ENCODE measurements at places on chromosomes 1 and 21. TPM values are rescaled to one million over a fixed set of nuclear protein-coding genes. Genes with fewer than 3 reads are reported as not detected.

- DNase-seq: no peak
These were observed 233.0 kb downstream of the RWDD3 start for GRCh38 chr1:95467036-95467435.

DNA sequence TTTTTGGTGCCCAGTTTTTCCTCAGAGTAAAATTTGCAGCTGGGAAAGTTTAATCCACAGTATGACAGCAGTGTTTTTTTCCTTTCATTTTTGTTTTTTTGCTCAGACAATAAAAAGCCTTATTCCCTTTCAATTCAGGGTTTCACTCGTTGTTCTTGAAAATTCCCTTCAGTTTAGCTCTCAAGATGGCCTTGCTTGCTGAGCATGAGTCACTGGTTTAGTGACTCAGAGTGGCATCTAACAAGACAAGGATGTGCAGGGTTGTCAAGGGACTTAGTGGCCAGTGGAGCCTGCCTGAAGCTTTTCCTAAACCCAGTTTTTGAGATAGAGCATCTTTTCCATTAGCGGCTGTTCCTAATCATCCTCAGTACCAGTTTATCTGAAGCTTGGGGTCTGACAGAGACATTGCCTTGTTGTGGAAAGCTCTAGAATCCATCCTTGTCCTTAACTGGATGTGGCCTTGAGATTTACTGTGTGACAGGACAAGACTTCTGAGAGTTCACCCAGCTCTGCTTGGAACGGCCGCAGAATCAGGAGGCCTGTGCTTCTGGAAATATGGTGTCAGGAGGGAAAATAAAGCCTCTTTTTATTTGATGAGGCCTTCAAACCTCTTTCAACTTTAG is 48.4 kb upstream of the DNAJC6 start:
- DNase-seq: no peak

GRCh38 chr1:155392898-155393411 is 72.3 kb downstream of the RUSC1 start:
- no peak for DNase-seq

DNA sequence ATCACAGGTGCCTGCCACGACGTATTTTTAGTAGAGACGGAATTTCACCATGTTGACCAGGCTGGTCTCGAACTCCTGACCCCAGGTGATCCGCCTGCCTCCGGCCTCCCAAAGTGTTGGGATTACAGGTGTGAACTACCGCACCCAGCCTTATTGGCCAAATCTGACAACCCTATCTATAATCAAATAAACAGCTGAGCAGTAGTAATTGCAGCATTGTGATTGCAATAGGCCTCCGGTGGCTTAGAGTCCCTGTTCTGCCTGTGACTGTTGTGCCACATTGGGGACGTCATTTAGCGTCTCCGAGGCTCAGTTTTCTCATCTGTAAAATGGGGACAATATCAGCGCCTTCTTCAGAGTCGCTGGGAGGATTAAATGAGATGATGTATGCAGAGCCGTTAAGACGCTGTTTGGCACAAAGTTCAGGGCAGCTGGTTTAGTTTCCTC is 569 bp upstream of the CAPN2 start:
- no peak for DNase-seq

- peak; percentile 17 for DNase-seq
These were observed 57.7 kb downstream of the ATG4C start for GRCh38 chr1:62841587-62842169.

GRCh38 chr21:34965200-34966174 is 83.6 kb downstream of the RUNX1 start:
- no peak for DNase-seq

- no peak for DNase-seq
These were observed 3.5 kb upstream of the CLEC20A start for GRCh38 chr1:178500091-178500770.

DNA sequence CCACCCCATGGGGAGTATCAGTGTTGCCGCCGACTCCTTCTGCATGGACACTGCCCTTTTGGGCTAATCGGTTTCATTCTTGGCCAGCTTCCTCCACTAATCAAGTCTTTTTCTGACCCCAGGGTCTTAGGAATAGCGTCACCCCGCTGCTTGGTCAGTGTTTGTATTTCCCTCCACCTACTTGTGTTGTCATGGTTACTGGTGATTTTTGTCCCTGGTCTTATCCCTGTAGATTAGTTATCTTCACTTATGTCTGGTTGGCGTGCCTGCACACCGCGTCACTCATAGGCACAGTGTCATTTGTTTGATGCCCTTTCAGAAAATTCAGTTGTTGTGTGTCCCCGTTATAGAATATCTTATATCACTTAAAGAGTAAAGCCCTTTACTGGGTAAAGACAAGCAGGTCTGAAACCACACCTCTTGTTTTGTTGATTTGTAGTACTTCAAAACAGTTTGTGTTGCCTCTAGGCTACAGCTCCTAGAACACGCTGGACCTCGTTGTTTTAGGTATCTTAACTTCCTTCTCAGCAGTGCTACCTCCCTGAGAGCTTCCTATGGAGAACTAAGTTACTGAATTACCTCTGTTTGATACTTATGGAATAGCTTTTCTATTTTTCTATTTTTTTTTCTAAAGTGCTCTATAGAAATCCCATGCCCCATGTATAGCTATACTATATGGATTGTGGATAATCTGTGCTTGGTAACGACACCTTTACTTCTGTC is 868 bp downstream of the PPP1R12B start:
- DNase-seq: peak; percentile 68

GRCh38 chr1:109392037-109392787 is 5.5 kb downstream of the SORT1 start:
- DNase-seq: no peak

DNA sequence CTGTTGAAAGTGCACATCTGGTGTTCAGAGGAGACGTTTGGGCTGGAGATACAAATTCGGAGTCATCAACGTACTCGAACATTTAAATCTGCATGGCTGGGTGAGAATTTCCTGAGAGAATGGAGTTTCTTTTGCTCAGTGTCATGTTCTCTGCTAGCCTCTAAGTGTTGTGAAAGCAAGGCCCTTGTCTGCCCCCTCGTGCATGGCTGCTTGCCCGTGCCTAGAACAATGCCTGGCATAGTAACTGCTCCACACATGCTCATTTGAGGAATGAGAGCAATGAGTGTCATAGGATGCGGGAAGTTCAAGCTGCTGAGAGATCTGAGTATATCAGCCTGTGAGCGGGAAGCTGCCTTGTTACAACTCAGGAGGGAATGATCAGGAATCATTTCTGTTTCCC is 171.1 kb upstream of the CSF3R start:
- DNase-seq: no peak

GRCh38 chr21:43885721-43886120 is 20.7 kb downstream of the AGPAT3 start:
- no peak for DNase-seq

DNA sequence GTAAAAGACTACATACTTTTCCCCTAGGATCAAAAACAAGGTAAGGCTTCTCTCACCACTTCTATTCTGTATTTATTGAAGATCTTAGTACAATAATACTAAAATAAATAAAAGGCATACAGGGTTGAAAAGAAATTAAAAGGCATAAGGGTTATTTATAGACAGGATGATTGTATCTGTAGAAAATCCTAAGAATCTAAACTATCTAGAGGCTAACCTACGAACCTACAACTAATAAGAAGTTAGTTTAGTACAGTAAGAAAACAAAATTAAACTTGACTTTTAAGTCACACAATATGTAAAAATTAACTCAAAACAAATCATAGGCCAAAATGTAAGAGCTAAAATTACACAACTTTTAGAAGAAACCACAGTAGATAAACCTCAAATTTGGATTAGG is 50.4 kb upstream of the ADAM30 start:
- no peak for DNase-seq

DNA sequence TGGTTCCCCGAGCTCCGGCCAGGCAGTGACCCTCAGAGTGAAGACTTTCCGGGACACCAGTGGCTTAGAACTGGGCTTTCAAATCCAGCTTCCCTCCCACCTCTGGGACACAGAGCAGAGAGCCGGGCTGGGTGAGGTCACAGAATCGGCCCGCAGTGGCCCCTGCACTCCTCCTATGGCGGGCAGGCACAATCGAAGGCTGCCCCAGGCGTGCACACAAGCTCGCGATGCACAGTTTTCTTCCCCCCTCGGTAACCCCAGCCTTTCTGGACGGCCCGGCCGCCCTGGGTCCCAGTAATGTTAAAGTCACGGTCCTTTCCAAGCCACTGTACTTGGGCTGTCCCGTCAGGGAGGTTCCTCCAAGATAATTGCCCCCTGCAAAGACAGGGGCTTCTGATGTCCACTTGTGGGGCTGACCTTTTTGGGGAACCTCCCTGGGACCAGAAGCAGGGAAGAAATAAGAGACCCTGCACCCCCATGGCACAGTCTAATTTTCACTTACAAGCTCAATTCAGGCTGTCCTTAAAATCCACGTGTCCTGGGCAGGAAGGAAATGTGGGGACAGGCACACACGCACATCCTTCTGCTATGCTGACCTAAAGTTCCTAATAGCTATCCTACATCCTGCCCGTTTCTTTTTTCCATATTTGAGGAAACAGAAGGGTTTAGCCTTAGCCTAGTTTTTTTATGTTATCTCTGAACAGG is 13.7 kb downstream of the TFF3 start:
- no peak for DNase-seq

DNA sequence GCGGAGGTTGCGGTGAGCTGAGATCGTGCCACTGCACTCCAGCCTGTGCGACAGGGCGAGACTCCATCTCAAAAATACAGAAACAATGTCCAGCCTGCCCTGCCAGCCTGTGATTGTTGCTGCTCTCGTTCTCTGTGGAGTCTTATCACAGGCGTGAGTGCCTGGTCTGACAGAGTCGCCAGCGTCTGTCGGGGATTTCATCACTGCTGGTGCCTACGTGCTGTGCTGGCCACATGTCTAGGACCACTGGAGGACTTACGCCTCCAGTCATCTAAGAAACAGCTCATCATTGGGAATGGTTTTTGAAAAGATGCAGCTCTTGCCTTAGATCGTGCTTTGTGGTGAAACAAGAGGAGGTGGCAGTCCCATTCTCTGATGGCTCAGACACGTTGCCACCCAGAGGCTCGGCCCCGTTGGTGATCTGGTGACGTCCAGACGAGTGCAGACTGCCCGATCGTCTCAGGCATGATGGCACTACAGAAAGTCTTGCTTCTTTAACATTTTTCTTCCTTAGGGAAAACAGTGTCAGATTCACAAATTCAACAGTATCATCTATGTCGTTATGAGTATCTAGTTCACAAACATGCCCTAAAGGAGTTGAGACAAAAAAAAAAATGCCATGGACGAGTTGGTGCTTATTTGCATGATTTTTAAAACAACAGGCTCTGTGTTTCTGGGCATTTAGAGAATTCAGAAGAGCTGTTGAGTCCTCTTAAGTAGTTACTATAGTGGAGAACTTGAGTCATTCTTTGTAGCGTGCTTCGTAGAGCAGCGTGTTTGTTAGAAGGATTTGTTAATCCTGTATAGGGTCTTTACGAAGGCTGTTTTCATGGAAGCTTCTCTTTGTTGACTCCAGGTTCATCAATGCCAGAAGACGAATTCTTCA is 47.5 kb downstream of the CBS start:
- DNase-seq: no peak

- DNase-seq: no peak
These were observed 88.6 kb upstream of the HNRNPU start for GRCh38 chr1:244952940-244953339.

GRCh38 chr1:228717081-228717480 is 18.2 kb upstream of the RHOU start:
- no peak for DNase-seq

- DNase-seq: no peak
These were observed 935.2 kb downstream of the PLA2G4A start for GRCh38 chr1:187763976-187764375.

DNA sequence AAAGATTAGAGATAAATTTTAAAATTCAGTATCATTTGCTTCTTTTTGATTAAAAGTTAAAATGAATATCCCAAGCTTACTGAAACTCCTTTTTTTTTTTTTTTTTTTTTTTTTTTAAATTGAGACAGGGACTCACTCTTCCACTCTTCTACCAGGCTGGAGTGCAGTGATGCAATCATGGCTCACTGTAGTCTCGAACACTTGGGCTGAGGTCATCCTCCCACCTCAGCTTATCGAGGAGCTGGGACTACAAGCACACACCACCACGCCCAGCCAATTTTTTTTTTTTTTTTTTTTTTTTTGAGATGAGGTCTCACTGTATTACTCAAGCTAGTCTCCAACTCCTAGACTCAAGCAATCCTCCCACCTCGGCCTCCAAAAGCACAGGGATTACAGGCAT is 92.1 kb upstream of the RGS18 start:
- DNase-seq: no peak

- no peak for DNase-seq
These were observed 228.7 kb downstream of the SMYD3 start for GRCh38 chr1:246278371-246278770.

DNA sequence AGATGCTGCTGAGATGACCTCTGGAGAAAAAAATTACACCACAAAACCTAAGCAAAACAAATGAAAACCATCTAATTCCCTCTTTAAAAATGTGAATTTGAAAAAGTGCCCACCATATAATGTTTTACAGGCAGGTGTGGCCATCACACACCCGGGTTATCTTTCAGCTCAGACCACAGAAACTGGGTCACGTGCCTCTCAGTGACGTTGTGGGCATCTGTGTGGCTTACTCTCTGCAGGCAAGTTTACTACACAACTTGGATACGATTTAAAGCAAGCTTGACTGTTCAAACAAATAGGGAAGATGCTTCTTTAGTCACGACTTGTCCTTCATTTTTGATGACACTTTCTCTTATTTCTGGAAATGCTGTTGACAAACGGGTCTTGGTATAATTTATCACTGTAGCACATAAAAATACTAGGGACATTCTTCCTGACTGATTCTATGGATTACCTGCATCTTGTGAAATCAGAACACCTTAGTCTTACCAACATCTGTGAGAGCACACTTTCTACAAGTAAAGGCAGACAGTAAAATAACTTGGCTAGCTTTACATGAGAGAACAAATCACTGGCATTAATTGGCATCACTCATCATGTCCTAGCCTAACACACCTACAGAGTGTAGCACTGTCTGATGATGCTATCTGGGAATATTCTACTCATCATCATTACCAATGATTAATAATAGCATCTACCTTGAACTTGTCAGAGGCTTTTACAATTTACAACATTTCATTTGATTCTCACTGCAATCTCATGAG is 89.3 kb upstream of the EDEM3 start:
- no peak for DNase-seq

- DNase-seq: no peak
These were observed 30.9 kb downstream of the LPAR3 start for GRCh38 chr1:84861988-84862644.

The SHISA4 gene
- 10.4 TPM for total RNA-seq

The CFHR5 gene
- total RNA-seq: not detected

The CD52 gene
- total RNA-seq: not detected

The KIF17 gene
- 0.13 TPM for total RNA-seq

The SYNC gene
- total RNA-seq: 11.8 TPM

The RXRG gene
- not detected for total RNA-seq

The ACTN2 gene
- 1.5 TPM for total RNA-seq

Data from pulmonary artery endothelial cell (primary cell).